ENCODE measurements at places on chromosomes 2 and 18.

DNA sequence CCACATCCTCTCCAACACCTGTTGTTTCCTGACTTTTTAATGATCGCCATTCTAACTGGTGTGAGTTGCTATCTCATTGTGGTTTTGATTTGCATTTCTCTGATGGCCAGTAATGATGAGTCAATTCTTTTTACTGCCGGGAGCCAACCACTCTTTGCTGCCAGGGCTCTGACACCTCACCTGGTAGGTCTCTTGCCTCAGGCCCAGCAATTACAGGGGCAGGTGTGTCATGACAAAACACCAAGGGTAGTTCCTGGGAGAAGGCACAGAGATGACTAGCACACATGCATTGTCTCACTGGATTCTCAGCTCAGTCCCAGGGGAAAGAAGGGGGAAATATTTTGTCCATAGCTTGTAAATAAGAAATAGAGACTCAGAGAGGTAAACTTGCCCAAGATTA is 122.3 kb downstream of the CHST9 start:
- DNase-seq = no peak

DNA sequence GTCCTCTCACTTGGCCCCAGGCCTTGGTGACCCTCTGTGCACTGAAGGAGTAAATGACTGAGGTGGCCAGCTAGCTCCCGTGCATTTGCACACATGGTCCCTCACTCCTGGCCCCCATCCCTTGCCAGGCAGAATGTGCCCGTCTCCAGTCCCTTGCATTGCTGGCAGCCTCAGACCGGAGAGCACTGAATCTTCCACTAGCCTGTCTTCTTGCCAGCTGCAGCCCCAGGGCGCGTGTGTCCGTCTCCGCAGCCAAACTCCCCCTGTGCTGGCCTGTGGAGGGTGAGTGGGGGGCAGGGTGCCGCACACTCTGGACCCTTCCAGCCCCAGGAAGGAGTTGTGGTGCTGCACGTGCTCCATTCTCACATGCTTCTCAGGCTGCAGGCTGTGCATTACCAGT is 35.9 kb downstream of the INPP4A start:
- DNase-seq = no peak

- peak; percentile 22 for DNase-seq
These were observed 1.2 kb upstream of the NPAS2 start for GRCh38 chr2:100818606-100819369.

DNA sequence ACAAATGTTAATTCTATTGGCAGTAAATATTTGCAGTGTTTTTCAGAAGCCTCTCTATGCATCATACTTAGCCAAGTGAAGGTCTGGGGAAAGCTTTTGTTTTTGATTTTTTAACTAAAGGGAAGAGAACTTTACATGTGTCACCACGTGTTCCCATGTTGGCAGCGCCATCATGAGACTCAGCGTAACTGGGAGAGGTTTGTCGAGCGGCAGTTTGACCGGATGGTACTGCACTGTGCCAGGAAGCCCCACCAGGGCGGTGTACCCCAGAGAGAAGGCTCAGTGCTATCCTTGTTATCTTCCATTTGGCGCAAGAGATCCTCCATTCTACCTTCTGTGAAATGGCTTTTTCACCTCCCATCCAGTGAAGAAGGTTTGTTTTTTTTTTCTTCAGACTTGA is 38.5 kb downstream of the KIF5C start:
- DNase-seq = no peak

DNA sequence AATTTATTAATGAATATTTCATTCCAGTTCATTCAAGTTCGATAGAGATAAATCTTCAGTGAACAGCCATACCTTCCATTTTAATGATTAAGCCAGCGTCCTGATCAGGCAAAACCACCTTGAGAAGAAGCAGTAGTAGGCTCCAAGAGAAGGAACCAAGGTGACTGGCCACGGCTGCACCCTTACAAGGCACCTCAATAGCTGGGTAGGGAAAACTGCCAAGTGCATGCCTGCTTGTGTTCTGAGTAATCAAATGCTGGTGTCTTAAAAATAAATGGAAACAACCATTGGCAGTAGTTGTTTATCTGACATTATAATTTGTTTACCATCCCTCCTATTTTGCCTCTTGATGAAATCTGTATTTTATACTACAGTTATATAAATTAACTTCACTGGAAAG is 10.0 kb upstream of the FEZ2 start:
- no peak for DNase-seq
